Activated CD4-positive, alpha-beta T cell treated with anti-CD3 and anti-CD28 coated beads, Interleukin-2, amount 10 ng/mL, durations not matched to agents 7 days and 5 days (primary cell): ENCODE measurements at places on chromosomes 5 and 9. TPM values are rescaled to one million over a fixed set of nuclear protein-coding genes. Genes with fewer than 3 reads are reported as not detected.

The HRCT1 gene
- total RNA-seq = not detected

The SHB gene
- total RNA-seq = not detected

The HACD4 gene
- 15.0 TPM for total RNA-seq

The LRRTM2 gene
- total RNA-seq = not detected

The MARVELD2 gene
- 0.07 TPM for total RNA-seq

The FABP6 gene
- total RNA-seq = not detected

The AJM1 gene
- total RNA-seq = 4.0 TPM

The LARP1 gene
- total RNA-seq = 203 TPM

The TMED9 gene
- 105 TPM for total RNA-seq

The SLC34A1 gene
- total RNA-seq = 0.27 TPM

The FRRS1L gene
- not detected for total RNA-seq

The TNFSF15 gene
- 2.5 TPM for total RNA-seq

The PALM2AKAP2 gene
- total RNA-seq = not detected

The ORM1 gene
- not detected for total RNA-seq

The FYB1 gene
- total RNA-seq = 480 TPM

The SRD5A1 gene
- 10.1 TPM for total RNA-seq

The LCN15 gene
- total RNA-seq = not detected

The RASEF gene
- total RNA-seq = not detected

The ACOT12 gene
- total RNA-seq = not detected

The GRIN3A gene
- total RNA-seq = not detected

The ARHGEF39 gene
- 13.5 TPM for total RNA-seq

The HTR1A gene
- not detected for total RNA-seq

The SLC1A1 gene
- total RNA-seq = 0.10 TPM

The FGF18 gene
- 0.10 TPM for total RNA-seq

The NKD2 gene
- 1.4 TPM for total RNA-seq

The SARDH gene
- 1.9 TPM for total RNA-seq

The PCDHGA6 gene
- total RNA-seq = not detected

The AQP3 gene
- 190 TPM for total RNA-seq

The SPATA31E1 gene
- not detected for total RNA-seq

The IFNK gene
- not detected for total RNA-seq

The PPP2R2B gene
- total RNA-seq = 1.8 TPM

The ATP6V0E1 gene
- 168 TPM for total RNA-seq

The OLFM1 gene
- total RNA-seq = not detected

The CTXN3 gene
- not detected for total RNA-seq

The FOXD4L6 gene
- total RNA-seq = not detected

The KLHL3 gene
- total RNA-seq = 27.1 TPM

The EPB41L4B gene
- not detected for total RNA-seq

The LCN10 gene
- not detected for total RNA-seq

The FST gene
- total RNA-seq = not detected

The ARID3C gene
- 0.69 TPM for total RNA-seq

The GPR150 gene
- total RNA-seq = 0.87 TPM

The IRF1 gene
- 302 TPM for total RNA-seq

The KCNV2 gene
- not detected for total RNA-seq

The APC gene
- 25.7 TPM for total RNA-seq

The ANKDD1B gene
- total RNA-seq = not detected

The SOHLH1 gene
- total RNA-seq = not detected

The C9orf50 gene
- total RNA-seq = not detected

The TMEM252 gene
- not detected for total RNA-seq

The SLC4A9 gene
- total RNA-seq = 0.44 TPM

The SVEP1 gene
- not detected for total RNA-seq

The AGTPBP1 gene
- 35.2 TPM for total RNA-seq

The OR1B1 gene
- 0.21 TPM for total RNA-seq

The MELK gene
- total RNA-seq = 66.0 TPM
